Naive B cell (primary cell): ENCODE measurements at places on chromosomes 5 and 9. TPM values are rescaled to one million over a fixed set of nuclear protein-coding genes. Genes with fewer than 3 reads are reported as not detected.

The SH3TC2 gene
- polyA plus RNA-seq = not detected

DNA sequence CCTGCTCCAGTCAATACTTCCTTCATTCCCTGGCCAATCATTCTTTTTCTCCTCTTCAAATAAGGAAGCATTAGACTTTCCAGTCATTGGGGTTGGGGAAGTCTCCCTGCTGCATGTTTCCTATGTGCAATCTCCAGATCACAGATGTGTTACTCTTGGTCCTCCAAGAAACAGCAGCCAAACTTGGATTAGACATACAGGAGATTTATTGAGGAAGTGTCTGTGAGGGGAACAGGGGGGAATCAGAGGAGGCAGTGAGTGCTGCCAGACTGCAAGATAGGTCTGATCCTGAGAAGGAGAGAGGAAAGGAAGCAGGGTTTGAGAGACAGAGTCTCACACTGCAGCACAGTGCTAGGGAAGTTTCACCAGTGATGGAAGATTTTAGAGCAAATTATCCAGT lies 40.6 kb upstream of the SLIT3 start:
- no peak overlapping the region for H3K27ac ChIP-seq
- H3K27me3 ChIP-seq = peaks cover 3% of the 10 kb centered on the region
- DNase-seq = no peak
- no peak overlapping the region for H3K4me3 ChIP-seq
- H3K36me3 ChIP-seq = no peaks in the 10 kb centered on the region

The ACTBL2 gene
- polyA plus RNA-seq = not detected

DNA sequence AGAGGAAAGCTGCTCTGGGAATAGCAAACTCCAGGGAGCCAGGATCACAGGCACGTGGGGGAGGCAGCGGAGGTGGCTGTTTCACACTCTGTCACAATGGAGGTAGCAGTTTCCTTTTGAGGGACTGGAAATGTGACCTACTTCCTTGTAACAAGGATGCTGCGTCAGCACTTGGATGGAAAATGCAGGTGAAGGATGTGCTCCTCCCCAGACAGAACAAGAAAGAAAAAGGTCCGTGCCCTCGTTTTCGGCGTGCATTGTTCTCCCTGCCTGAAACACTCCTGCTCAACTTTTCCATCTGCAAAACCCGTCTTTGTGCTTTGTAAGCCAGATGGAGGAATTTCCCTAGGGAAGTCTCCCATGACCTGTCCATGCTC lies 55.1 kb upstream of the SH3PXD2B start:
- no peak overlapping the region for H3K27ac ChIP-seq
- no peak overlapping the region for H3K4me3 ChIP-seq
- H3K27me3 ChIP-seq = peaks cover 9% of the 10 kb centered on the region
- no peaks in the 10 kb centered on the region for H3K4me1 ChIP-seq
- DNase-seq = no peak

The PCDHB2 gene
- not detected for polyA plus RNA-seq

GRCh38 chr9:38214432-38214831 lies 145.4 kb upstream of the SHB start:
- no peak overlapping the region for H3K27ac ChIP-seq
- no peak for DNase-seq
- peaks cover 11% of the 10 kb centered on the region for H3K27me3 ChIP-seq
- H3K4me3 ChIP-seq = no peak overlapping the region

DNA sequence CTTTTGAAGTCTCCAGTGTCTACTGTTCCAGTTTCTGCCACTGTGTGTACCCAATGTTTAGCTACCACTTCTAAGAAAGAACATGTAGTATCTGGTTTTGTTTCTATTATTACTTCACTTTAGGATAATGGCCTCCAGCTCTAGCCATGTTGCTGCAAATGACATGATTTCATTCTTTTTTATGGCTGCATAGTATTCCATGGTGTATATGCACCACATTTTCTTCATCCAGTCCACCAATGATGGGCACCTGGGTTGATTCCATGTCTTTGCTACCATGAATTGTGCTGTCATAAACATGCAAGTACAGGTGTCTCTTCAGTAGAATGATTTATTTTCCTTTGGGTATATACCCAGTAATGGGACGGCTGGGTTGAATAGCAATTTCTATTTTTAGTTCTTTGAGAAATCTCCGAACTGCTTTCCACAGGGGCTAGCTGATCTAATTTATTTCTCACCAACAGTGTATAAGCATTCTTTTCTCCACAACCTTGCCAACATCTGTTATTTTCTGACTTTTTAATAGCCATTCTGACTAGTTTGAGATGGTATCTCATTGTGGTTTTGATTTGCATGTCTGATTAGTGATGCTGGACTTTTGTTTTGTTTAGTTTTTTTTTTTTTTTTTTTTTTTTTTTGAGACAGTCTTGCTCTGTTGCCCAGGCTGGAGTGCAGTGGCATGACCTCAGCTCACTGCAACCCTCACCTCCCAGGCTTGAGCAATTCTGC lies 68.9 kb downstream of the WDR41 start:
- no peak for DNase-seq
- H3K27ac ChIP-seq = peak overlapping the region; percentile 10
- no peaks in the 10 kb centered on the region for H3K27me3 ChIP-seq
- no peak overlapping the region for H3K4me3 ChIP-seq

The IQGAP2 gene
- 7.8 TPM for polyA plus RNA-seq

- no peaks in the 10 kb centered on the region for H3K27me3 ChIP-seq
- H3K36me3 ChIP-seq = no peaks in the 10 kb centered on the region
- no peaks in the 10 kb centered on the region for H3K4me1 ChIP-seq
- H3K27ac ChIP-seq = no peak overlapping the region
These were observed 191.8 kb downstream of the SLF1 start for GRCh38 chr5:94810281-94810680.

GRCh38 chr9:87663556-87663955 lies 62.4 kb upstream of the CTSL start:
- no peak overlapping the region for H3K27ac ChIP-seq
- H3K27me3 ChIP-seq = no peaks in the 10 kb centered on the region
- H3K4me1 ChIP-seq = no peaks in the 10 kb centered on the region
- DNase-seq = no peak
